Breast epithelium (tissue), 4 donors: ENCODE measurements at places on chromosomes 1 and 21.

DNA sequence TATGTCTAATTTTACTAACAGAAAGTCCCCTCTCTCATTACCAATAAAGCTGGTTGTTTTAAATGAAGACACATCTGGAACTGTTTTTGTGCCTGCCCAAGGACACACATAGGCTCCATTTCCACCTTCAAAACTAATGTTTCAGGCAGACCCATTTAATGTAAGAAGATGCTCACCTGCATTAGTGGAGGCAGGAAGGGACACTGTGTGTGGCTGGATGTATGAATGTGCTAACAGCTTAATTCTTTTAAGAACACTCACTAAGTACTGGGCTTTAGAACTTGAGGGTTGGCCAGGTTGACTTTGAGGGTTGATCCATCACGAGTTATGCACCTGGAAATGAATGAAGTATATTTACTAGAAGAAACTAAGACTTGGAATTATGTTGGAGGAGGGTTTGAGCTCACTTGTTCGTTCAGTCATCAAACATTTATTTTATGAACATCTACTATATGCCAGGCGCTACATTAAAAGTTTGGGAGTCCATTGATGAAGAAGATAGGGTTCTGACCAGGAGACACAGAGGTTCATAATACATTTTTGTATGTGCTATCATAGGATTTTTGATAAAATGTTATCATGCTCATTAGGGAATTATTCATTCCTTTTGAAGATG is 5.4 kb downstream of the JUN start:
- DNase-seq, result no peak

- DNase-seq, result no peak
Measured at GRCh38 chr1:78170859-78171258, 125.1 kb downstream of the GIPC2 start.

- DNase-seq, result no peak
Measured at GRCh38 chr21:37266515-37267221, 466 bp downstream of the VPS26C start.

DNA sequence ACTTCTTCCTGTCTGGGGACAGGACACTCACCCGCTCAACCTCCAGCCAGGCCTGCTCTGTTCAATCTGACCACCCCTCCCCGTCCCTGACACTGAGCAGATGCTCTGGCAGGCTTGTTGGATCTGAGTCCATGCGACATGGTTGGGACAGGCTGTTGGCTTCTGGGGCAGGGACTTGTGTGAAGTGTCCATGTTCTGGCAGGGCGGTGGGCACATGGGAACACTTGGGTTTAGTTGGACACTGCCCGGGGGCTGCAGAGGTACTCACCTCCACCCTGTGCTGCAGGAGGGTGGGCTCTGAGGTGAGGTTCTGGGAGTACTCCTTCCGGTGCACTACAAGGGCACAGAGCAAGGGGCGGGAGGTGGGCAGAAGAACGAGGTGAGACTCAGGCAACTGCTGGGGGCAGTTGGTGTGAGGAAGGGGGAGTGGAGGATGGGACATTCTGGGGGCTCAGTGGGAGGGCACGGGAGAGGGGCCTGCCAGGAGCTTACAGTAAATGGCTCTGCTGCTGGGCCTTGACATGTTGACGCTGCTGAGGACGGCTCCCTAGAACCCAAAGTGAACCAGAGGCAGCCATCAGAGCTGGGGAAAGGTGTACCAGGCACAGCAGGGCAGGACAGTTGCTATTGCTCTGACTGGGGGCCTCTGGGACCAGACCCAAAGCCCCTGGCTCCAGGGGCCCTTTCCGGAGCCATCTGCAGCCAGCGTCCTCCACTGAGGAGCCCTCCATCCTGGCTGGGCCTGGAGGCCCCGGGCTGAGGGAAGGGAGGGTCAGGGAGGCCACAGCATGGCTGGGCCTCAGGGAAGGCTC is 2.3 kb downstream of the EPS8L3 start:
- DNase-seq, result no peak

- no peak for DNase-seq
Measured at GRCh38 chr1:159205225-159205624, 550 bp downstream of the ACKR1 start.

DNA sequence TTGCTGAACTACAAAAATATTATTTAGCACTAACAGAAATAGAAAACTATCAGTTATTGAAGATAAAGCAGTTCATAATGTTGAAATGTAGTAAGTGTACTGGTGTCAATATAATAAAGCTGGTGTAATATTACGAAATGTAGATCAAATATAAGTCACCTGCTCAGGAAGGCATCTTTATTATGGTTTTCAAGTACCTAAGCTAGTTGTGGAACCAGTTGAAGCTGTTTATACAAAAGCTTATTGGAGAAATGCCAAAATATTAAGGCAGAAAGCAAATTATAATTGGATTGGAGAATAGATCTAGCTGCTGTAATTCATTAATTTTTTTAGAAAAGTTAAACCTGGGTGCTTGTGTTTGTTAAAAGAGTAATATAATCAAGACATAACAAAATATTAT is 6.2 kb upstream of the MARK1 start:
- no peak for DNase-seq

DNA sequence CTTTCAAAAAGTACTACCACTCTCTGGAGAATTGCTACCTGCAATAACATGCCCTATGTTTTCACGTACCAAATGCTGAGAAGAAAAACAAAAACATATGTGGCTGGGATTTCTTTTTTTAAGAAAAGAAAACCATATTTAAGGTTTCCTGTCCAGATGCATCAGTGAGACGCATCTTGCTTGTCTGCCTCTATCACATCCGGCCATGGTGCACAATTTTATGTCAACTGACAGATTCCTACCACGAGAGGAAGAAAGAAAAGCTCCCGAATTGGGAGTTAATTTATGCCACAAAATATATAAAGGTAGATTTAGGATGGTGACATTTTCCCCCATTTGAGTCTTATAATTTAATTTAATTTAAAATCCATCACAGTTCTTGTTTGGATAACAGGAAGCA is 62.3 kb upstream of the COL24A1 start:
- DNase-seq, result no peak

GRCh38 chr21:25881524-25882376 is 147.0 kb downstream of the GABPA start:
- no peak for DNase-seq

- DNase-seq, result no peak
Measured at GRCh38 chr1:6098303-6099215, 52.9 kb downstream of the KCNAB2 start.

DNA sequence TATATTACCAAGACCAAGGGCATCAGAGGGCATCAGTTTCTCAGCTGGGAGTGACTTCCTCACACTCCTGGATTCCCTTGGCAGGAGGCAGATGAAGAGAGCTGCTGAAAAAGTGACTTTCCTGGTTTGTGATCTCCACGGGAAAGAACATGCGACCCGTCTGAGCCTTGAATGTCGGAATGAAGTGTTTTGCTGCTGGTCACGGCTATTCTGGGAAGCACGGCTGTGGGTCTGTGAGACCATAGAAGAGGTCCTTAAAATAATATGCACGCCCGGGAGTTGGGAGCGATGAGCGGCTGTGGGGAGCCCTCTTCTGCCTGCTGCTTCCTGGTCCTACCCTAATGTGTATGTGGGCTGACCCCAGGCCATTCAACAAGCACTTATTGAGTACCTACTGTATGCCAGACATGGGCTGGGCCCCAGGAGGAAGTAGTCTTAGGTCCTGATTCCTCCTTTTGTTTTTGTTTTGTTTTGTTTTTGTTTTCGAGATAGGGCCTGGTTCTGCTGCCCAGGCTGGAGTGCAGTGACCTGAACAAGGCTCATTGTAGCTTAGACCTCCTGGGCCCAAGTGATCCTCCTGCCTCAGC is 13.2 kb upstream of the UMODL1 start:
- DNase-seq, result no peak

DNA sequence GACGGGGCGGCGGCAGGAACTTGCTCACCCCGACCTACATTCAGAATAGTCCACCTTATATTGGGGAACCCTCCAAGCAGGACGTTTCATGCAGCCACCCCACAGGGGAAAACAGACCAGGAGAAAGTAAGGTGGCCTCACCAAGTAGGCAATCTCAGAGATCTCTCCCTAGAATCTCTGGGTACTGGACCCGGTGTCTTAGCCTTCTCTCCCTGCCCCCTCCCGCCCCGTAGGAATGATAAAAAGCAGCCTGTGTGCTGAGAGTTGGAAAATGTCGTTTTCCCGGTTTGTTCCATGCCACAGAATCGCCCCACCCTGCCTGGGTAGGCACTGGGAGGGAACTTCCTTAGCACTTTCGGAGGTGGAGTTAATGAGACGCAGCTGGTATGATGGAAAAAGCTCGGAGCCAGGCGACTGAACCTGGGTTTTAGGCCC is 789 bp upstream of the PTPN14 start:
- peak; percentile 88 for DNase-seq

DNA sequence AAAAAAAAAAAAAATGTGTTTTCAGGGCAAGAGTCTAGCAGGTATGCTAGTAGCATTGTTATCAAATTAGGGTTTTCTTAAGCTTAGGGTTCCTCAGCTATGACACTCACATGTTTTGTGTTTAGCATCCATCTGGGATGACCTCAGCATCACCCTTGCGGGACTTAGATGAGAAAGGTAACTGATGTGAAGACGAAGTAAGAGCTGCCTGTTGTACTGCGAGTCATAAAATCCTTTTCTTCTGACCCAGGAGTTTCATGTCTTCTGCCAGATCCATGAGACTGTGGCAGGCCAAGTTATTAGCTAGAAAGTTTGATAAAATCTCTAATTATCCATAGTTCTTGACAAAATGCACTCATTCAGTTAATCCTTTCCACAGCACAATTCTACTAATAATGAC is 1251.1 kb downstream of the AMY1C start:
- no peak for DNase-seq

DNA sequence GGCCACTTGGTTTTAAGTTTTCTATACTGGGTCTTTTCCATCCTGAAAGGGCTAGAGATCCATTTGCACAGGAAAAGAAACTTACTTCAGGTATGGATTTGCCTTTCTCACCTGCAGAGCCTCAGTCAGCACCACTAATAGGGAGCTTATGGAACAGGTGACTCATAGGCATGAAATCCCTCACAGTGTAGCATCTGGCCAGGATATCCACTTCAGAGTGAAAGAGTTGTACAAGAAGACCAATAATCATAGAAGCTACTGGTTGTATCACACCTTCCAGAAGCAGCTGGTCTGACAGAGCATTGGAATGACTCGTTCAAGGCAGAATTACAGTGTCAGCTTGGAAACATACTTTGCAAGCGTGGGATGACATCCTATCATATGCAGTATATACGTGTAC is 26.3 kb upstream of the SYT14 start:
- DNase-seq, result no peak
